ENCODE measurements at places on chromosomes 11 and 22.

GRCh38 chr11:45089676-45090499, 56.6 kb upstream of the PRDM11 start:
- DNase-seq, result peak; percentile 69

GRCh38 chr11:86672007-86672621, at the start of gene ME3:
ME3 (minus strand) TSS chr11:86672616.
- DNase-seq, result peak; percentile 60

GRCh38 chr11:100592619-100593260, 94.3 kb upstream of the ARHGAP42 start:
- no peak for DNase-seq

DNA sequence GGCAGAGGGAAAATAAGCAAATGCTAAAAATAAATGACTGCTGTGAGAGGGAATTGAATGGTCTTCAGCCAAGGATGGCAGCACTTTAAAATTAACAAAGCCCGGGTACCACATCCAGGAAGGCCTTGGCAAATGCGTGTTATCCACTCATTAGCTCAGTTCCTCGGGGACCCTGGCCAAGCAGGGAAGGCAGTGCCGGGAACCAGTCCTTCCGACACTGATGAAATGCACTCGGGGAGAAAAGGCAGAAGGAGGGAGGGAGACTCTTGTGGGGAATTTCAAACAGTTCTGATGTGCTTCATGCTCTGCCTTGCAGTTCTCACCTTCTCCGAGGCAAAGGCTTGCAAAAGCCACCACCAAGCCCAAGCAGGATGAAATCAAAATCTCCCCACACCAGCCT, 38.3 kb downstream of the CLPB start:
- DNase-seq, result no peak

- no peak for DNase-seq
Observed at GRCh38 chr11:26443617-26444016, 111.7 kb downstream of the ANO3 start.

DNA sequence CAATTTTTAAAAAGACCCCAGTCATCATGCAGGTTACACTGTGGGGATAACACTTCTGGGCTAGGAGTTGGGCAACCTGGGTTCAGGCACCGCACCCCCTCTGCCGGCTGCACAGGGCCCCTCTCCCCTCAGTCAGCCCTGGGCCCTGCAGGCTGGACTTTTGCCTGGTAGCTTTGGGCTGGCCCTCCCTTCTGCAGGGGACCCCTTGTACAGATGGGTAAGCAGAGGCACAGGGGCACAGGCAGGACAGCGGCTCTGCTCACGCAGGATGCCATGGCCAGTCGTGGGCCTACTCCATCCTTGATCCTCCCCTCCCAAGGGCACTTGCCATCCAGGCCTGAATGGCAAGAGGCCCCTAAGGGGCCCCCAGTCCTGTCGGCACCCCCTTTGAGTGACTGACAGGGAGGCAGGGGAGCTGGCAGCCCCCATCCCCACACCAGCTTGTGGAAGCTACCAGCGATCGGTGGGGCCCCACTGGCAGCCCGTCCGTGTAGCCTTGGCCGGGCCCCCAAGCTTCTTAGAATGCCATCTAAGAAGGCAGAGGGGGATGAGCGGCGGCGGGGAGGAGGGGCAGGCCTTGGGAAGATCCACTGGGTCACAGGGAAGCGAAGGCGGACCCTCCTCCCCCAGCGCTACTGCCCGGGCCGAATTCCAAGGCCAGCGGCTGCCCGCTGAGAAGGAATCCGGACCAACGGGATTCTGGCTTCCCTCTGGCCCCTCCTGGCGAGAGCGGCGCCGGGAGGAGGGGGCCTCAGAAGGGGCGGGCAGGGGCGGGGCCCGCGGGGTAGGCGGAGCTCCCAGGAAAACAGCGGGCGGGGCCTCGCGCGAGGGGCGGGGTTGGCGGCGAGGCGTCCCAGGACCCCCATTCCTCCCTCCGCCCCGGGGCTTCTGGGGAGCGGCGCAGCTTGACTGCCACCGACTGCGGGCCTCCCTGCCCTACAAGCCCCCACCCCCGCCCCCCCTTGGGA, 6.8 kb upstream of the CHKA start:
- DNase-seq, result peak; percentile 71

DNA sequence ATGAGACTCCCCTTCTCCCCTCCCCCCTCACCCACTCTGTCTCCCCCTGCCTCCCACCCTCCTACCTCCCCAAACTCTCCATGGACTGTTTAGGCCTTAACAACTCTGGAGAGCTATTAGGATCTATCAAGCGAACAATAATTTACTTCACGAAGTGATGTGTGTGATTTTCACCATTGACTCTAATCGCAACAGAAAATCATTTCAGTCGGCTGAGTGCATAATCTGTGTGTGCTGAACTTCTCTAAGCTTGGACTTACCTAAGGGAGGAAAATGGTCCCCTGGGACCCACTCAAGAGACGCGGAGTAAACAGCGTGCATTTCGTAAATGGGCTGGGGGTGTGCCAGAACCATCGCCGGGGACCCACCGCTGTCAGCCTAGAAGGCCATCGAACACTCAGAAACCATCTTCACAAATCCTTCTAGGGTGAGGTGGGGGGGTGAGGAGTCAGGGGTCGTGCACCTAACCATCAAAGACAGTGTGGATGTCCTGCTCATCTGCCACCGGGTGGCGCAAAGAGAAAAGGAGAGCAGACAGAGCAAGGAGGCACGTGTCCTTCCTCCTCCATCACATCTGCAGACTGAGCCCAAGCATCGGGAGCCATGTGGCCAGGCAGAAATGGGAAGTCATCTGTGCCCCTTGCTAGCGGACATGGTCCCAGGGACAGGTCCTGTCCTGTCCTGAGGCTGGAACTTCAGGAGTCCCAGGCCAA, 62.1 kb upstream of the NUP50 start:
- DNase-seq, result peak; percentile 80

DNA sequence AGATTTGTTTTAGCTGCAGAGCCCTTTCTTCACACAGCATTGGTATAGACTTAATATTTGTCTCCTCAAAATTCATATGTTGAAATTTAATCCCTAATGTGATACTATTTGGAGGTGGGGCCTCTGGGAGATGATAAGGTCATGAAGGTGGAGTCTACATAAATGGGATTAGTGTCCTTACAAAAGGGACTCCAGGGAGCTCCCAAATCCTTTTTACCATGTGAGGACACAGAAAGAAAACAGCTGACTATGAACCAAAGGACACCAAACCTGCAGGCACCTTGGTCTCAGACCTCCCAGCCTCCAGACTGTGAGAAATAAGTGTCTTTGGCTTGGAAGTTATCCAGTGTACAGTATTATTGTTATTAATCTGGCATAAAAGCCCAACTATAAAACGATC, 10.2 kb downstream of the SLC35F2 start:
- DNase-seq, result no peak

DNA sequence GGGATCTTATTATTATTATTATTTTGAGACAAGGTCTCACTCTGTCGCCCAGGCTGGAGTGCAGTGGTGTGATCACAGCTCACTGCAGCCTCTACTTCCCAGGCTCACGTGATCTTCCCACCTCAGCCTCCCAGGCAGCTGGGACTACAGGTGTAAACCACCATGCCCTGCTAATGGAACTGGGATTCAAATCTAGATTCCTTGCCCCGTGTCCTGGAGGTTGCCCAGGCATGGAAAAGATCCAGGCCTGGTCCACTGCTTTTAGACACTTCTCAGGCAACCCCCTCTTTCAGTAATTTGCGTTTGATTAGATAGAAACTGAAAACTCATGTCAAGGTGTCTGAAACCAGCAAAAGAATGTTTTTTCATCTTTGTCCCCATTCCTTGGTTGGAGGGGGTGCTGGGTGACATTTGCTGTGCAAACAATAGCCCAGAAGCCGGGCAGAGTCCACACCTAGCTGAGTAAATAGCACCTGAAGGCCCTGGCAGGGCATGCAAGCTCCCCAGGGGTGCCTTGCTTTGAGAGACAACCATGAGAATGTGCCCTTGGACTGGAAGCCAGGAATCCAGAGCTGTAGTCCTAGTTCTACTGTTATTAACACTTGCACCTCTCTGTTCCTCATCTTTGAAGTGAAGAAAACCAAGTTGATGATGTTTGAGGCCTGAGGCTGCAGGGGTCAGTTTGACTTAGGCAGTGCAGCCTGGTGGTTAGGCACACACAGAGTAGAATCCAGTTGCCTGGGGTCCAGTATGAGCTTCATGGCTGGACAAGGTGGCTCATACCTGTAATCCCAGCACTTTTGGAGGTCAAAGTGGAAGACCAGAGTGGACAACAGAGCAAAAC, 19.1 kb upstream of the XBP1 start:
- no peak for DNase-seq

DNA sequence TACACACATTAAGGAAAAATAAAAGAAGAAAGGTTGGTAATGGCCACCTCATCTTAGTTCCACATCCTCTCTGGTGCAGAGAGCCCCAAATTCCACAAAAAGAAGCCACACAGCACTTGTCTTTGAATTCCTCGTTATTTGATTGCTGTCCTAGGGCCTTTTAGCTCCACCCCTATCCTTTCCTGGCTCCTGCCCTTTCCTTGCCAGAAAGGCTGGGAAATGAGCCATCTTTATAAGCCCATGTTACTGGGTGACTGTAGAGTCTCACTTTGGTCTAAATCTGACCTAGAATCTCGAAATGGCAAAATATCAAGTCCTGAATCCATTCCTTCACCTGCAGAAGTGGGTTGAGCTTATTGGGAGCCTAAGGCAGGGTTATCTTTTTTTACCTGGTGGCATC, 4.3 kb upstream of the TMEM132A start:
- DNase-seq, result peak; percentile 42

DNA sequence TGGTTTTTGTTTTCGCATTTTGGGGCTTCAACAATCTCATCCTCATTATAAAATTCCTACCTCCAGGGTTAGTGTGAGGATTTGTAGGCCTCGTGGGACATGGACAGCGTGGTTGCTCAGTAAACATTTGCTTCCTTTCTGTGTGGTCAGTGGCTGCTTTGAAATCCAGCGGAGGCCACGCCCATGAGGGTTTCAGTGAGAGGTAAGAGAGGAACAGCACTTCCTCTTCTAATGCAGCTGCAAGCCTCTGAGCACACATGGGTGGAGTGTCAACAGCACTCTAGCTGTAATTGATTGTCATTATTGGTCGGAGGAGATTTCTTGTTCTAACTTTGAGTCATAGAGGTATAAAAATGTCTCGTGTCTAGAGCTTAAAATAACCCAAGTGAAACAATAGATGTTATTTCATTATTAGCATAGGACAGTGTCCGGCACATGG, 6.0 kb upstream of the ARHGAP42 start:
- peak; percentile 43 for DNase-seq

DNA sequence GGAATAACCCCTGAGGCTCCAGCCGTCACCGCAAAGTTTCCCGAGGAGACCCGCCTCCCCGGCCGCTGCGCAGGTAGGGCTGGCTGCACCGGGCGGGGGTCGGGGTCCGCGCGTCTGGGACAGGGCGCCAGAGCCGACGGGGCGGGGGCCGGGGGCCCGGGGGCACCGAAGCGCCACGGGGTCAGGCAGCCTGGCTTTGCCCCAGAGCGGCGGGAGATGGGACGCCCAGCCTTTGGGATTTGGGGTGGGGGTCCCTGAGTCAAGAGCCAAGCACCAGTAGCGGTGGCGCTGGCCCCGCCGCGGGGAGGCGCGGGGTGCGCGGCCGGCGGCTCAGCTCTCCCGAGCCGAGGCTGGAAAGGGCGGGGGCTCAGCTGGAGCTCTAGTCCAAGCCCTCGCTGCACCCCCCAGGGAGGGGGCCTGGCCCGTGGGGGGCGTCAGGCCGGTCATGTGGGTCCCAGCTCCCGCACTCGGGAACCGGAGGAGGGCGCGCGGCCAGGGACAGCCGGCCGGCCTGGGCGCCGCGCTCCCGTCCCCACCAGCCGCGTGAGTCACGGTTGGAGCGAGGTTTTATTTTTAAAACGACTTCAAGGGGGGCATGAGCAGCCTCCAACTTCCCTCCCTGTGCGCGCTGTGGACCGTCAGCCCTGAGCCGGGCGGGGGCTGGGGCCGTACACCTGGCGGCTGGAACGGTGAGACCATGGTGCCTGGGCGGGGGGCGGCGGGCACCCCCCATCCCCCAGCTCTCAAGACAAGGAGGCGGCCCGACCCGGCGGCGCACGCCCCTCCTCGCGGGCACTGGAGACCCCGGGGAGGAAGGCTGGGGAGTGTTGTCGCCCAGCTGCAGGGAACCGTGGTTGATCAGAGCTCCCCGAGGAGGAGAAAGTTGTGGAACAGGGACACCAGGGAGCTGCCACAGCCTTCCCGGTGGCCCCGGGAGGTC, 626 bp downstream of the FLRT1 start:
- DNase-seq, result peak; percentile 62

DNA sequence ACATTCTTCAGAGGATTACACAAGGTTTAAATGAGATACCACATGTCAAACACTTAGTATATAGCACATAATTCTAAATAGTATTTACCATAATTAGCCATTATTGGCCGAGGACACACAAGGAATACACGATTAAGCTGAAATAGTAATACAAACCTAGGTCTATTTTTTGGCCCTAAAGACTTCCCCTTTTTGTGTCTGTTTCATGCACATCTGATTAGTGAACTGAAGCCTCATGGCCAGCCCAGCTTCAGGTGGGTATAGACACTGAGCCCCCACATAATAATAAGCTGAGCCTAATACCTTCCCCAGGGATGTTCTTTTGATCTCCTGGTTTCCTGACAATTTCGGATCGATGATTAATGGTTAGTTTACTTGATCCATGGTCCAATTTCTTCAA, 2.1 kb downstream of the GLYATL1B start:
- no peak for DNase-seq

- DNase-seq, result peak; percentile 25
Observed at GRCh38 chr11:16030664-16031063, 325.7 kb downstream of the SOX6 start.

GRCh38 chr22:26669060-26669481, 11.7 kb downstream of the MIAT start:
- peak; percentile 76 for DNase-seq
